ENCODE measurements at places on chromosomes 3 and 15. TPM values are rescaled to one million over a fixed set of nuclear protein-coding genes. Genes with fewer than 3 reads are reported as not detected.
A peak's percentile ranks its signal among the peaks of the same experiment; 100 is the strongest.

DNA sequence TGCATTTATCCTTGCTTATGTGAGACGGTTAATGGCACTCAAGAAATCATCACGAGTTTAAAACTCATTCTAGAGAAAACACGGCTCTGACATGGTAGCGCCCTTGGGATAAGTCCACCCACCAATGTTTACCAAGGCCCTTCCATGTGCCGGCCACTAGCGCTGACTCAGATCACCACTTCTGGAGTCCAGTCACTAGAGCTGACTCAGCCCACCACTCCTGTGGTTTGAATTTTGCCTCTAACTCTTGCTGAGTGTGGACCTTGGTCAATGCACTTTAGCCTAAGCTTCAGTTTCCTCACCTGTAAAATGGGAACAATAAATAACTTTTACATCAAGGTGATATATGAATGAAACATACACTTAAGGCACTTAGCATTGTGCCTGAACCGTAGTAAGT is 358.4 kb upstream of the PROK2 start:
- no peak overlapping the region for H3K4me3 ChIP-seq
- H3K4me1 ChIP-seq, result peaks cover 5% of the 10 kb centered on the region
- peak; percentile 70 for DNase-seq

- no peaks in the 10 kb centered on the region for H3K36me3 ChIP-seq
- no peaks in the 10 kb centered on the region for H3K27me3 ChIP-seq
- peak; percentile 65 for DNase-seq
- no peaks in the 10 kb centered on the region for H3K4me1 ChIP-seq
- H3K27ac ChIP-seq, result no peak overlapping the region
Measured at GRCh38 chr3:154758109-154758868, 321.8 kb upstream of the MME start.

DNA sequence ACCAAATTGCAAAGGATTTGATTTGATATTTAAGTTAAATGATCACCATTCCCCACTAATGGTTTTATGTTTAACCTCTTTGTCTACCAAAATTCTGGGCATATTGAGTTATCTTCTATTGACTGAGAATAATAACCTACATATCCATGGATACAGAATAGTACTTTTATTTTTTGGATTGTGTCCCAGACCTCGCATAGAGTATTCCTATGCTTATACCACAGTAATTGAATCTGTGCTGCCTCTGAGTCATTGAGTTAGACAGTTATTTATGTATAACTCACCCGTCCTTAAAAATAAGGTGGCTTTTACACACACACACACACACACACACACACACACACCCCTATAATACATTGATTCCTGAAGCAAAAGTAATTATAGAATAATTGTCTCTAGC is 690.1 kb upstream of the BCHE start:
- no peaks in the 10 kb centered on the region for H3K27me3 ChIP-seq
- H3K4me3 ChIP-seq, result no peak overlapping the region
- peak overlapping the region; percentile 15 for H3K27ac ChIP-seq
- peaks cover 17% of the 10 kb centered on the region for H3K4me1 ChIP-seq
- H3K36me3 ChIP-seq, result no peaks in the 10 kb centered on the region

GRCh38 chr15:52071570-52071969 is 41.0 kb downstream of the BCL2L10 start:
- peak; percentile 26 for DNase-seq
- H3K4me1 ChIP-seq, result peaks cover 4% of the 10 kb centered on the region
- no peaks in the 10 kb centered on the region for H3K36me3 ChIP-seq
- no peaks in the 10 kb centered on the region for H3K27me3 ChIP-seq
- no peak overlapping the region for H3K4me3 ChIP-seq

DNA sequence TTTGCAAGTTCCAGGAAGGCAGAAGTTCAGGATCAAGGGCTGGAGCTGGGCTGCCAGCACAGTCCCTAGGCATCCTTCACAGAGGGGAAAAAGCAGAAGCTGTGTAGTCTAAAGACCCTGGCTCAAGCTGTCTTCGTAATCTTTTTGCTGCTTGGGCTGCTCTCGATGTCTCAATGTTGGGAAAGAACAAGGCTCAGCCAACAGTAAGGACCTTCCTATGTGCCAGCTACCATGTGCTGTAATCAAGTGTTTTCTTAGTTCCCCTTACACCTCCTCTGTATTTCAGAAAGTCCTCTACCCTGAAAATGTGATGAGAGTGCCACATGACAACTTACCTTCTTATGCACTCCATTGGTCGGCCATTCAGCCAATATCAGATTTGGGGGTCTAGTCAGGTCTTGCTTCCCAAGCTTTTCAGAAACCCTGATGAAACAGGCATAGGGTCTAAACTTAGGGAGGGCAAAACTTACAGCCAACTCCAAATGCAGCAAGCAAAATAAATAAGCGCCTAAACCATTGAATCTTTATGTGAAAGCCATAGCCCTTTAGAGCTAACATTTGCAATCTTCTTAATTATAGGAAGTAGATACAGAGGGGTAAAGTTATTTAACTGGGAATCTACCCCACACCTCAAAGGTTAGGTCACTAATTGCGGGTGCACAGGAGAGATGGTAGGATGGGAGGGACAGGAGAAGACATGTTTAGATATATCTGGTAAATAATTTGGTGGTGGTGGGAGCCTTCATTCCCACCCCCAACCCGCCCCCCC is 1.2 kb upstream of the EDEM1 start:
- peaks cover 5% of the 10 kb centered on the region for H3K36me3 ChIP-seq
- peak overlapping the region; percentile 75 for H3K4me3 ChIP-seq
- no peak overlapping the region for H3K27ac ChIP-seq

DNA sequence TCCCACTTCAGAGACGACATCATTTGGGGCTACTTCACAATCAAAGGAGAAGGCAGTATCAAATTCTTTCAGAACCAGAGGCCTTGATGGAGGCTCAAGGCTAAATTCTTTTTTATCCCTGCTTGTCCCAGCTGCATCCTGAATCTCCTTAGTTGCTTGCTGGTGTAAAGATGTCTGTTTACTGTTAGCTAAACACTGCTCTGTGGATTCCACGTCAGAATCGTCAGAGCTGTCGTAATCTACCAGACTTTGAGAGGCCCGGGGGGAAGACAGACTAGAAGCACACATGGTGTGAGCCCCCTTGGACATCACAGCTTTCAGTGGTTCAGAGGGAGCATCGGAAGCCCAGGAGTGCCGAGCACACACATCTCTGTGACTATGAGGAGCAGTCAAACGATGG is 32.6 kb downstream of the LINS1 start:
- no peaks in the 10 kb centered on the region for H3K4me1 ChIP-seq
- H3K36me3 ChIP-seq, result peaks cover 17% of the 10 kb centered on the region
- no peaks in the 10 kb centered on the region for H3K27me3 ChIP-seq
- no peak overlapping the region for H3K4me3 ChIP-seq
- no peak overlapping the region for H3K27ac ChIP-seq
- DNase-seq, result no peak

DNA sequence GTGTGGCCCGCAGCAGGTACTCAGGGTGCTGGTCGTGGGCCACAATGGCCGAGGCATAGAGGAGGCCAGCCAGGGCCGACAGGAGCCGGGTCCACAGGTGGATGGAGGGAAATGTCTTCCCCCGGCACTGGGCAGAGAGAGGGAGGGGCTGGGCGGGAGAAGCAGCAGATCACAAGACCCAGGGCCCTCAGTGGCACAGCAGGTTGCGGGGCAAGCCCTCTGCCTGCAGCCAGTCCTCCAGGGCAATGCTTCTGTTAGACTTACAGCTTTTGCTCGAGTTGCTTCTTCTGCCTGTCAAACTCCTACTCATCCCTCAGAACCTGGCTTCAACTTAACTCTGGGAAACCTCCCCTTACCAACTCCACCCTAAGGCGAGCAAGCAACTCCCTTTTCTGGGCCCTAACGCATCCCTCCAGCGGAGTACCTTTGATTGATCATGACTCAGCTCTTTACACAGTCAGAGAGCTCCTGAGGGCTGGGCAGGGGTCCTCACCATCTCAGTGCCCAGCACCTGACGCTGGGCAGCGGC is 16.0 kb downstream of the TMEM44 start:
- H3K4me3 ChIP-seq, result no peak overlapping the region
- DNase-seq, result no peak
- H3K4me1 ChIP-seq, result no peaks in the 10 kb centered on the region
- H3K27ac ChIP-seq, result no peak overlapping the region

DNA sequence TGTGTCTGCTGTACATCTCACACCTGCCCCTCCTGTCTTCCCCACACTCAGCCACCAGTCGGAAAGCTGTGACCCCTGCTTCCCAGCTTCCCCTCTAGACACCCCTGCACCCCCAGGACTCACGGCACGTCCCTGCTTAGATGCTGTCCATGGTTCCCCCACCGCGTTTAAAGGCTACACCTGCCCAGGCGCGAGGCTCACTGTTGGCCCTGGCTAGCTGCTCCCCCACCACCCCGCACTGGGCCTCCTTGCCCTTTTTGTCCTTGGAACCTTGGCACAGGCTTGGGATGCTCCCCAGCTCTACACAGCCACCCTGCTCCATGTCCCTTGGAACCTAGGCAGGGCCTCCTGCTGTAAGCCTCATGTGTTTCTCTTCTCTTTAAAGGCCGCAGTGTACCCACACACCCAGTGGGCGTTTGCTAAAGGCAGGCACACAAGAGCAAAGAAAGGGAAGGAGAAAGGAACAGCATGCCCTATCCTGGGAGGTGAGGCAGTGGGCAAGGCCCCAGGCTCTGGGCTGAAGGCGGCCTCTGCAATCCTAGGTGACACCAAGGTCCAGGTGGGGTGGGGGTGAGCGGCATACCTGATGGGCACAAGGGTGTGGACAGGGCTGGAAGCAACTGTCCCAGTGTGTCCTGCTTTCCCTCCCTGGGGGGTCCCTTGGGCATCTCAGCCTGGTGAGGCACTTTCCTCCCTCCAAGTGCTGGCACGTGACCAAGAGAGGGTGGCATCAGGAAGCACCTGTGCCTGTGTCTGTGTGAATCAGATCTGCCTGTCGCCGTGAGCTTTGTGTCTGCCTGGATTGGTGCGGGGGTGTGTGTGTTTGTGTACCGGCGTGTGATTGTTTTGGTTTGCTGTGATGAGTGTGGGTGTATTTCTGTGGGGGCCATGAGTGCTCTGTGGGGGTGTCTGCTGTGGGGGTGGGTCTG is 54.4 kb downstream of the TPRA1 start:
- no peak overlapping the region for H3K4me3 ChIP-seq
- H3K4me1 ChIP-seq, result no peaks in the 10 kb centered on the region
- H3K27me3 ChIP-seq, result no peaks in the 10 kb centered on the region
- no peaks in the 10 kb centered on the region for H3K36me3 ChIP-seq

DNA sequence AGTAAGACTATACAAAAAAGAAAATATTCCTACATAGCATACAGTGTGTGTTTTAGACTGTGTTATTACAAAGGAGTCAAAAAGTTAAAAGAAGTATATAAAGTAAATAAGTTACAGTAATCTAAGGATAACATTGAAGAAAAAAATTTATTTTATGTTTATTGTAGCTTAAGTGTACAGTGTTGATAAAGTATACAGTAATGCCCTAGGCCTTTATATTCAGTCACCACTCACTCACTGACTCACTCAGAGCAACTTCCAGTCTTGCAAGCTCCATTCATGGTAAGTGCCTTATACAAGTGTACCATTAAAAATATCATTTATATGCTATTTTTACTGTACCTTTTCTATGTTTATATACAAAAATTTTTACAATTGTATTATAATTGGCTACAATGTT is 220.1 kb downstream of the BCHE start:
- no peak overlapping the region for H3K27ac ChIP-seq
- no peaks in the 10 kb centered on the region for H3K4me1 ChIP-seq
- no peak for DNase-seq
- H3K36me3 ChIP-seq, result no peaks in the 10 kb centered on the region
- no peak overlapping the region for H3K4me3 ChIP-seq
- H3K27me3 ChIP-seq, result no peaks in the 10 kb centered on the region

DNA sequence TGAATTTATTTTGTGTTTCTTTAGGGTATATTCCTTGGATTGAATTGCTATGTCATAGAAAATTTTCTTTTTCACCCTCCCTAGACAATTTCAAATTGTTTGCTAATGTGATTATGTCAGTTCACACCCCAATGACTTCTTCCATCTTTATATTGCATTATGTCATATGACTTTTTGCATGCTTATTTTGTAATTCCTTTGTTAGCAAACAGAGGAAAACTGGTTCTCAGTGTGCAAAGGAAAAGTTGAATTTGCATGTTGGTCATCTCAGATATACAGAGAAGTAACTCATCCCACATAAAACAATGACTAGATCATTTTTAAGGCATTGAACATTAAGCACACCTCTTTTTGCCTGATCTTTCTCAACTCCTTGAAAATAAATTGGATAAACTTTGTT is 3.3 kb upstream of the RNF13 start:
- H3K4me3 ChIP-seq, result no peak overlapping the region
- peaks cover 11% of the 10 kb centered on the region for H3K4me1 ChIP-seq
- DNase-seq, result no peak
- H3K27ac ChIP-seq, result no peak overlapping the region
- no peaks in the 10 kb centered on the region for H3K27me3 ChIP-seq

- peaks cover 58% of the 10 kb centered on the region for H3K4me1 ChIP-seq
- DNase-seq, result no peak
- H3K4me3 ChIP-seq, result peak overlapping the region; percentile 7
- H3K27me3 ChIP-seq, result no peaks in the 10 kb centered on the region
Measured at GRCh38 chr3:98884675-98885371, 16.7 kb downstream of the DCBLD2 start.

GRCh38 chr3:1346386-1346785 is 253.6 kb downstream of the CNTN6 start:
- no peaks in the 10 kb centered on the region for H3K4me1 ChIP-seq
- no peak overlapping the region for H3K4me3 ChIP-seq
- H3K27ac ChIP-seq, result no peak overlapping the region
- no peaks in the 10 kb centered on the region for H3K36me3 ChIP-seq
- DNase-seq, result no peak

Gene WDR76
- 29.0 TPM for total RNA-seq

Gene CAMKV
- 0.58 TPM for total RNA-seq

Gene KNL1
- total RNA-seq, result 33.8 TPM

Gene CHRD
- total RNA-seq, result not detected
